ENCODE measurements at places on chromosomes 2 and 18.

- no peak for DNase-seq
Observed at GRCh38 chr2:157722580-157723234, 94.0 kb upstream of the ACVR1C start.

- DNase-seq, result no peak
Observed at GRCh38 chr2:104416339-104417000, 437.4 kb upstream of the POU3F3 start.

- no peak for DNase-seq
Observed at GRCh38 chr2:176592216-176592615, 323.0 kb downstream of the MTX2 start.

- no peak for DNase-seq
Observed at GRCh38 chr2:199929262-199929661, 18.2 kb downstream of the C2orf69 start.

- DNase-seq, result no peak
Observed at GRCh38 chr2:127078666-127079270, 28.2 kb downstream of the BIN1 start.

- no peak for DNase-seq
Observed at GRCh38 chr2:205816268-205816667, 134.0 kb downstream of the NRP2 start.

DNA sequence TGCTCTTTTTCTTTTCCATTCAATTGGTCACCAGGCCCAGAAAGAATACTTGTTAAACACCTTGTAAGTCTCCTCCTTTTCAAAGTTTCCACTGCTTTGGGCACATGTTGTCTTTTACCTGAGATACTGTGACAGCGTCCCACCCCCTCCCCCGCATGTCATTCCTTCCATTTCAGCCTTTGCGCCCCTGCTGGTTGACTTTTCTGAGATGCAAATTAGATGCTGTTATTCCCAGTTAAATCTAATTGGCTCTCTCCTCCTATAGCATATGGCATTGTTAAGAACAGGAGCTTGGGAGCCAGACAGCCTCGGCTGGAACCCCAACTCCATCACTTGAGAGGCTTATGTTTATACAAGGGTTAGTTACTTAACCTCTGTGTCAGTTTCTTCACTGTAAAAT is 80.3 kb upstream of the GAREM1 start:
- no peak for DNase-seq

DNA sequence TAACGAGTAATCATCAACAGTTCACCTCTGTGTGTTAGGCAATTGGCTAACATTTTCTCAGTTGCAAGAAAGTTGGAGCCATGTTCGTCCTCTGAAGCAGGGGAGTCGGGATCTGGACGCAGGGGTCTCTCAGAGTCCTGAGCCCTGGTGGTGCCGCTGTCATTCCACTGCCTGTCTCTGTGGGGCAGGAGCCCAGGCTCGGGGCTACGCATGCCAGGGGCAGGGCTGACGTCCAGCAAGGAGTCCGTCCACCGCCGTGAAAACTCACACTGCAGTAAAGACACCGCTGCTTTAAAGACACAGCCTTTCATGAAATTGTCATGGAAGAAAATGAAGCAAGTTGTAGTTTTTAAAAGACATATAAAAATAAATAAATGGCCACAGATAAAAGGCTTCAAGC is 571.1 kb upstream of the SOX11 start:
- DNase-seq, result no peak

- peak; percentile 88 for DNase-seq
Observed at GRCh38 chr2:25301453-25302352, 40.0 kb downstream of the DNMT3A start.

Measured in GM13977 (cell line).